HuH-7.5 (cell line): ENCODE measurements at places on chromosomes 11 and 22.
A peak's percentile ranks its signal among the peaks of the same experiment; 100 is the strongest.

DNA sequence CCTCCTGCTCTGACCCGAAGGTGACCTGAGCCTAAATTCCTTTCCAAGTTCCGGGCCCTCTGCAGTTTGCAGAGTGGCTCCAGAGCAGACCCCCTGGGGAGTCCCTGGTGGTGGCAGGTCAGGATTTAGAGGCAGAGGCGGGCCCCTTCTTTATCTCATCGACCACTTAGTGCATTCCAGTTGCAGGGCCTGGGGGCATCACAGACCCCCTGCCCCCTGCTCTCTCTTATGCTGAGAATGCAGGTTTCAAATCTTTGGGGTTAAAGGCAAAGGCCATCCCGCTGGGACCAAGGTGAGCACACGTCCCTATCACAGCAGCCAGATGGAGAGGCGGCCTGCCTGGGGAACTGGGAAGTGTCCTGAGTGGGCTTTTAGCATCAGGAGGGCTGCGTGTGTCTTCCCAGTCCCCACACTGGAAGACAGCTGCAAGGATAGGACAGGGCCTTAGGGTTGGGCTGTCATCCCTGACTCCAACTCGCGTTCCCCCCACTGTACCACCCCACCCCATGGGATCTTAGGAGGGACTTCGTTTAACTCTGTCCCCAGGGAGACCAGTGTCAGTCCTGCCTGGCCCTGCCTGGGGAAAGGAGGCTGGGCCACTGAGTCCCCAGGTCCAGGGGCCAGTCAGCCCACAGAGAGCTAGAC lies 11.3 kb downstream of the DERL3 start:
- no peak for DNase-seq

GRCh38 chr11:47587723-47588326 lies 1.3 kb downstream of the FAM180B start:
- no peak for DNase-seq

GRCh38 chr11:60420015-60420414 lies 9.4 kb upstream of the MS4A5 start:
- DNase-seq: no peak

- DNase-seq: no peak
Observed at GRCh38 chr11:35866601-35867000, 77.3 kb upstream of the LDLRAD3 start.

DNA sequence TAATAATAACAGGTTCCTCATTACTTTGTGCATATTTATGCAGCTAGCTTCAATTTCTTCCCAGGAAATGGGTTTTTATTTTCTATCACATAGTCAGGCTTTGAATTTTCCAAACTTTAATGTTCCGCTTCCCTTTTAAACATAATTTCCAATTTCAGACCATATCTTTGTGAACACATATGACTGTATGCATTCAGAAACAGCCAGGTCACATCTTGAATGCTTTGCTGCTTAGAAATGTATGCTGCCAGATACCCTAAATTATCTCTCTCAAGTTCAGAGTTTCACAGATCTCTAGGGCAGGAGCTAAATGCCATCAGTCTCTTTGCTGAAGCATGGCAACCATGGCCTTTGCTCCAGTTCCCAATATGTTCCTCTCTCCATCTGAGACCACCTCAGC lies 2203.8 kb downstream of the LRRC4C start:
- DNase-seq: no peak

GRCh38 chr22:29258407-29259252 lies 9.2 kb downstream of the RHBDD3 start:
- DNase-seq: no peak

DNA sequence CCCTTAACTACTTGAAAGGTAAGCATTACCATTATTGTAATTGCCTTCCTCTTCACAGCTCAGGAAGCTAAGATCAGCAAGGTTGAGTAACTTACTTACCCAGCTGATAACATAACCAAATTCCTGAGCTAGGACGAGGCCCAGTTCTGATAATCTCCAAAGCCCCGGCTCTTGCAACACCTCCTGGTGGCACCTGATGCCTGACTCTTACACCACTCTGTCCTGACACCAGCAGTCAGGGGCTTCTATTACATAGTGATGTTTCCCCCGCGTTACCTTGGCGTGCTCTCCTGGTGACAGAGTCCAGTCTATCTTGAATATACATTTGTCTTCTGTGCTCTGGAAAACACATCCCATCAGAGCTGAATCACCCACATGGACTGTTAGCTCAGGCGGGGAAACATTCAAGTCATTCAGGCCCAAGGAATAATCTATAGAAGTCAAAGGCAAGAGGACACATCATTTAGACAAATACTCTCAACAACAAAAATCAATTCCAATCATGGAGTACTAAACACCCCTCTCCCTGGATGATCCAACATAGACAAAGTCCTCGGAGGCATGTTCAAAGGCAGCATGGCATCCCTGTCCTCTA lies 12.6 kb downstream of the JAML start:
- peak; percentile 35 for DNase-seq

- DNase-seq: no peak
Observed at GRCh38 chr22:49935561-49935960, 17.1 kb downstream of the CRELD2 start.

- DNase-seq: no peak
Observed at GRCh38 chr11:128714123-128714522, 20.3 kb downstream of the FLI1 start.

GRCh38 chr11:34864424-34864823 lies 51.8 kb downstream of the APIP start:
- DNase-seq: no peak

DNA sequence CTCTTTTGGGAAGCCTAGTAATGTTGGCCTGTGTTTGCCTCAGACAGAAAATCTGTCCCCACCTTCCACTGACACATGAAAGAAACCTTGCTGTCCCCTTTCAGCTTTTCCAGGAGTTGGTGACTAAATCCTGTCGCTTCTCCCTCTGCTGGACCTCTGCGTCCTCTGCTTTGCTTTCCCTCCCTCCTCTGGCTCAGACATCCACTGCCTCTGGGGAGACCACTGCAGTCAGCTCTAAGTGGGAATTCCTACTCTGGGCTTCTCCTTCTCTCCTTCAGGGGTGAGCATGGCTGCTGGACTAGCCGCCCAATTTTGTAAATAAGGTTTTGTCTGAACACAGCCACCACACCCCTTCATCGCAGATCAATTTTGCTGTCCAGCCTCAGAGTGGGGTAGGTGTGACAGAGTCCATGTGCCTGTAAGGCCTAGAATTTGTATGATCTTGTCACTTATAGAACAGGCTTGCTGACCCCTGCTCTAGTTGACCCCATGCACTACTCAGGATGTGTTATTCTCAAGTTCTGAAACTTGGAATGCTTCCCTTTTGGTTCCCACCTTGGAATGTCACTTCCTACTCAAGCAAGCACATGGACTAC lies 23.0 kb downstream of the LRRC74B start:
- no peak for DNase-seq

- no peak for DNase-seq
Observed at GRCh38 chr11:5611627-5612026, 13.2 kb upstream of the TRIM34 start.

GRCh38 chr11:68683121-68683520 lies 1.2 kb upstream of the GAL start:
- DNase-seq: no peak

GRCh38 chr11:62344210-62344609 lies 7.0 kb downstream of the ASRGL1 start:
- DNase-seq: no peak

GRCh38 chr11:74847395-74847794 lies 98.7 kb downstream of the RNF169 start:
- no peak for DNase-seq

DNA sequence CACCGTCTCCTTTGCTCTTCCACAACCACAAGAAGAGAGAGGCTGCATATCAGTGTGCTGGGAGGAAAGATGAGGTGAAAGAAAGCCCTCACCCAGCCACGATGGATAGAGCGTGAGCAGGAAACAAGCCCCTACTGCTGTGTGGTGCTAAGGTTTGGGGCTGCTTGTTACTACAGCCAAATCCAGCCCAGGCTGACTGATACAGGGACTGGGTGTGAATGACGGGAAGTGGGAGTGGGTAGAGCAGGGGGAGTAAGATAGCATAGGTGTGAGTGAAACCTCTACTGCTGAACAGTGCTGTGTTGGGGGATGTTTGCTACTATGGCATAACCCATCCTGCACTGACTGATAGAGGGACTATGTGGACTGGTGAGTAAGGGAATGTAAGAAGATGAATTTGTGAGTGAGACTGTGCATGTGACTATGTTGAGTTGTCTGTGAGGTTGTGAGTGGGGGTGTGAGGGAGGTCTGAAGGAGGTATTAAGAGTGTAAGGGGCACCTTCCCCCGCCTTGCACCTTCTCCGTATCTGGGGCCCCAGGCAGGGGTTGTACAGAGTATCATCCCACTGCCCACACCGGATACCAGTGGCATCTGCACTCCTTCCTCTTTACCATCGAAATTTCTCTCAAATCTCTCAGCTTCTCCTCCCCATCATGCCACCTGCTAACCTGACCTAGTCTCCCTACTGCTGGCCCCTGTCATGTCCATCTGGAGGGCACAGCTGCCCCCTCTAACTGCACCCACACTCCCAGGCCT lies 91.5 kb downstream of the MN1 start:
- DNase-seq: no peak

- DNase-seq: no peak
Observed at GRCh38 chr11:2233693-2234455, 36.5 kb downstream of the ASCL2 start.

GRCh38 chr11:2521081-2521732 lies 76.4 kb downstream of the KCNQ1 start:
- no peak for DNase-seq

DNA sequence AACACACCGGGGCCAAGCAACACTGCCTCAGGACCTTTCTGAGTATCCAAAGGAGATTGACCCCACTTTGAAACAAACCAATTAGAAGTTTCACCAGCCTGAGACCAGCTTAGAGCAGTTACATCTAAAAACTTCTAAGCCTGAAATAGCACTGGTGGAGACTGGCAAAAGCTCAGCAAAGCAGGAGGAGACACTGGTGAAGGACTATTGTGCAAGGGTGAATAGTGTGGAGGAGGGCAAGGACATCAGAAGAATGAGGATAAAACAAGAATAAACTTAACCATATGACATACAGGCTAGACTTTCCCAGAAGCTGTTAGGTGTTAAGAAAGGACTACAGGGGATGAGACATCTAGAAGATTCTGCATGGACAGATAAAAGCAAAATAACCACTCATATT lies 152.4 kb downstream of the FCHSD2 start:
- no peak for DNase-seq

- no peak for DNase-seq
Observed at GRCh38 chr11:12591706-12592105, 82.5 kb upstream of the TEAD1 start.

- DNase-seq: no peak
Observed at GRCh38 chr22:20130319-20130718, 1.3 kb upstream of the ZDHHC8 start.

- no peak for DNase-seq
Observed at GRCh38 chr11:116972691-116973090, 125.5 kb downstream of the SIK3 start.

GRCh38 chr11:123523539-123523938 lies 93.5 kb downstream of the GRAMD1B start:
- no peak for DNase-seq

DNA sequence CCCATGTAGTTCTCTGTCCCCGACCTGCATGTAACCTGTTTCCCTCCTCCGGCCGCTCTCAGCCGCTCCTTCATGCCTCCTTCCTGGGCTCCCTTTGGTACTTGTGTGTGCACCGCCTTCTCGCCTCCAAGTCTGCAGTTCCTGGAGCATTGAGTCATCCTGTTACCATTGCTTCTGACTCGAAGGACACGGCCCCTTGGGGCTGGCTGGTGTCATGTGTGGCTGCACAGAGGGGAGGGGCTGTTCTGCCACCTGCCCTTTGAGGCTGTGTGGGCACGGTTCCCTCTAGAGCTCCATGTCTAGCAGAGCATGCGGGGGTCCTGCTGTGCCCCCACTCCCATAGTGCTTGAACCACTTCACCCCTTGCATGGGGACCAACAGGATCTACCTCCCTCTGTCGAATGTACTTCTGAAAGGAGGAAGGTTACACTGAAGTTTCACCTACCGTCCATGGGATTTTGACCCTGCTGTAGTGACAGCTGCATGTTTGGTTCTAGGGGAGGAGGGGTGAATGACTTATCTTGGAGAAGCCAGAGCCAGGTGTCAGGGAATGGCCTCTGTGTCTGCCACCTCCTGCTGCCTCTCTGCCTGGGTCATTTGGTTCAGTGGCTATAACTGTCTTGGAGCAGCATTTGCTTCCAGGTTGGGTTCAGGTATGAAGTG lies 39.6 kb downstream of the BCR start:
- no peak for DNase-seq

GRCh38 chr11:69276165-69276564 lies 17.8 kb upstream of the MYEOV start:
- no peak for DNase-seq

DNA sequence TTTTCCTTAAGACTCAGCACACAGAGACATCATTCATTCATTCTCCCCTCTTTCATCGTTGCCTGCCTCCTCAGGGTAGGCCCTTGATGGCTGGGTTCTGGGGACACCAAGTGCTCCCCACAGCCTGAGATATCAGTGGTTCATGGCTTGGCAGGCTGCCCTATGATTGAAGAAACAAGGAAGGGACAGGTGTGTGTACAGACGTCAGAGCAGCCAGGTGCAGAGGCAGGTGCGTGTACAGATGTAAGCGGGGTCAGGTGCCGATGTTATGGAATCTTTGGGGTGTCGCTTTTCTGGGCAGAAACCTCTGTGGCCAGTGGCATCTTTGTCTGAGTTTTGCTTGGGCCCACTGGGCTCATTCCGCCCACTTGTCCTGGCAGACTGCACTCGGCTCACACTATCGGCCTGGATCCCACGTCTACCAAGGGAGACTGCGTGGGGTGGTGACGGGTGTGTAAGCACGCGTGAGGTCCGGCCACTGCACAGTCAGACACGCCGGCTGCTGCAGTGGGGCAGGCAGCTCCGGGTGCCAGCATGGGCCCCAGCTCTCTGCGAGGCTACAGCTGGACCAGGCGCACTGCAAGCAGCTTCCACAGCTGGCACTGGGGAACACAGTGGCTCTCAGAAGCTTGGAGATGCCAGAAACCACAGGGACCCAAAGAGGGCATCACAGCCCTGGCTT lies 20.9 kb upstream of the KIAA0930 start:
- DNase-seq: no peak

- DNase-seq: no peak
Observed at GRCh38 chr11:64850979-64851567, 6.6 kb upstream of the CDC42BPG start.

- no peak for DNase-seq
Observed at GRCh38 chr22:27988704-27989103, 69.6 kb upstream of the PITPNB start.

DNA sequence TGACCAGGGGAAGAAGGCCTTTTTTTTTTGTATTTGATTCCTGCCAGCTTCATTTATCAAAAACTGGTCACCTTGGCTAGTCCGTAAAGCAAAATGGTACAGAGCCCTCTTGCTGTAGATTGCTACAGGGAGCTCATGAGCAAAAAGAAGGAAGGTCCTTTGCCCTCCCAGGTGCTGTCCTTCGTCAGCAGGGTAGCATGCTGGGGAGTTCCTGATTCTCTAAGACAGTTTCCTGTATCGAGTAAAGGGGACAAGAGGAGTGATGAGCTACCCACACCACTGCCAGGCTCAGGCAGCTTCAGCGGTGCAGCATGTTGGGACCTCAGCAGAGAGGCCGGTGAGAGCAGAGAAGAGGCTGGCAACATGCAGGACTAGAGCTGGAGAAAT lies 67.8 kb upstream of the CSNK2A3 start:
- no peak for DNase-seq
